Hematopoietic multipotent progenitor cell treated with erythropoietin and hydrocortisone succinate and interleukin-3 and kit ligand, for 15 days (in vitro differentiated cells): ENCODE measurements at places on chromosomes 6 and 20.

GRCh38 chr6:21305893-21306332 is 287.6 kb upstream of the SOX4 start:
- DNase-seq: no peak

DNA sequence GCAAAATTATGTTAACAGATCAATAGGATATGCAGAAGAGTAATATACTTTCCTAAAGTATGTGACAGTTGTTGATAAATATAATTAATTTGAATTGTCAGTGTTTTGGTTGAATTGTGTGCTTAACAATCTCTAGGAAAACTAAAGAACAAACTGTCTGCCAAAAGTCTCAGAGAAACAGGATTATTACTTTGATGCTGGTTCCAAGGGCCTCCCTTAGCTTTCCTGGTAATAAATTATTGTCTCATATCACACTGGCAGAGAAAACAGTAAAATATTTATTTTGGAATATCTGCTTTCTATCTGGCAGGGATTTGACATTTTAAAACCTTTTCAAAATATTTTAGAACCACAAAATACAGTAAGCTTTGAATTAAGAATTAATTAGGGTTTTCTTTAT is 40.1 kb upstream of the CARMIL1 start:
- no peak for DNase-seq

DNA sequence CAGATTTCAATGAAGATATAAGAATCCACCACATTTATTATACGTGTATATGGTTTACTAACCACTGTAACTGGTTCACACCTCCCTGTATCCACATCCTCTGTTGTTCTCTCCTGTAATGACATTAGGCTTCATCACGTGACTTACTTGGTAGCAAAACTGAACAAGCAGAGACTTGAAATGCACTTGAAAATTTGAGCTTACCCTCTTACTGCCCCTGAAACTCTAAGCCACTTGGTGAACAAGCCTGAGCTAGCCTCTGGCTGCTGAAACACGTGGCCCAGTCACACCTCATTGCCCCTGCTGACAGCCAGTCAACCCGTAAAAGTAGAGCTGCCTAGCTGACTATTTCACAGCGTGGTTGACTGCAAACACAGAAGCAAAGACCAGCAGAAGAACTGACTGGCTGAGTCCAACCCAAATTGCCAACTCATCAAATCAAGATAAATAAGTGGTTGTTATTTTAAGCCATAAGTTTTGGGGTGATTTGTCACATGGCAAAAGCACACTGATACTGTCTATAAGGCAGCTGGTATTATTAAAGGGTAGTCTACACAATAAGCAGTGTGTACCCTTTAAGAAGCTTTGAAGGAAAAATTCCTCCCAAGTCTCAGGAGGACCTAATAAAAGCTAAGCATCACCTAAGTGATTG is 109.0 kb downstream of the RALGAPA2 start:
- DNase-seq: no peak

GRCh38 chr6:9057937-9058336 is 622.6 kb upstream of the SLC35B3 start:
- no peak for DNase-seq
